ENCODE measurements at places on chromosomes 2 and 18.
A peak's percentile ranks its signal among the peaks of the same experiment; 100 is the strongest.

- no peak for DNase-seq
These were observed 138.4 kb upstream of the RIOK3 start for GRCh38 chr18:23314672-23315071.

DNA sequence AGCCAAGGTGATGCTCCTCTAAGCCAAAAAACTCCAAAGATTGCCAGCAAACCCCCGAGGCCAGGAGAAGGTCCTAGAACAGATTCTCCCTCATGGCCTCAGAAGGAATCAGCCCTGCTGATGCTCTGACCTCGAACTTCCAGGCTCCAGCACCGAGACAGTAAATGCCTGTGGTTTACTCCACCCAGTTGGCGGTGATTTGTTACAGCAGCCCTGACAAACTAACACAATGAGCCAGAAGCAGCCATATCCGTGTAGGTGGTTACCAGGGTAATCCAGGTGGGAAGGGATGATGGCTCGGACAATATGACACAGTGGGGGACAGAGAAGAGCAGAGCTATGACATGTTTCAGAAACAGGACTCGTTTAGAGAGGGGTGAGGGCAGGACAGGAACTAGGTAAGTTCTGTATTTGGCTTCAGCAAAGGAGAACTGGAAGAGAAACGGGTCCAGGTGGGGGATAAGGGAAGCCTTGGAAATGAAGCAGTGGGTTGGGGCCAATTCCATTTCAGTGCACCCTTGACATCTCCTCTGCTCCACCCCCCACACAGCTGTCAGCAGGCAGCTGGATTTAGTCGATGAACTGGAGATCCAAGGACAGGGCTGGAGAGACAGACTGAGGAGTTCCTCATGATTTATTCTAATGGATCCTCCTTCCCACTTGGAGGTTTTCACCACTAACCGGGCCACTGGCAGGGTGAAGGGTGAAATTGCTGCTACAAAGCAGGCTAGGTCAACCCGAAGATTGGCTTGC lies 179.7 kb upstream of the SH3BP4 start:
- no peak for DNase-seq

- no peak for DNase-seq
These were observed 928.7 kb downstream of the SLC4A3 start for GRCh38 chr2:220555961-220556630.

- DNase-seq: peak; percentile 44
These were observed 266.5 kb downstream of the NEDD4L start for GRCh38 chr18:58310517-58310916.

DNA sequence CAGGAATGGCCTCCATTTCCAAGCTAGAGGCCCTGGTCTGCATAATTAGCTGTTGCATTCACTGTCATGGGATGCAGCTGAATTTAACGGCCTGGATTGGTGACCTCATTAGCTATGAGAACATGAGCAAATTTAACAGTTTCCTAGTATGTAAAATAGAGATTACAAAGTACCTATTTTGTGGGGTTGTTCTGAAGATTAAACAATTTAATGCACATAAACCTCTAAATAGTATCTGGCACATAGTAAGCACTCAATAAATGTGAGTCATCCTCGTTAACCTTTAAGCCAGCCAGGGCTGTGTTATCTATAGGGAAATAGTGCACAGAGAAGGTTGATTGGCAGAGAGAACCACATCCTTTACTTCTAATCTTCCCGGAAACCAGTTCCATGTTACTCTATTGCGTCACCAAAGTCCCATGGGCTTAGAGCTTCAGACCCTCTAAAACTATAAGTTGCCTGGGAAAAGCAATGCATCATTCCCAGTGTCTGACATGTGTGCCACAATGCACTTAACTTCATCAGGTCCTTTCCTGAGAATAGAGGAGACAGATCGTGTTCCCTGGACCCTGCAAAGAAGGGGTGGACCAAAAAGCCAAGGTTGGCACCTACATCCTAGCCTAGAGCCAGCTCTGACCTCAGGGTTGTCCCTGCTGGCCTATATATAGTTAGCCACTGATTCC lies 196.5 kb downstream of the LNPK start:
- DNase-seq: no peak

DNA sequence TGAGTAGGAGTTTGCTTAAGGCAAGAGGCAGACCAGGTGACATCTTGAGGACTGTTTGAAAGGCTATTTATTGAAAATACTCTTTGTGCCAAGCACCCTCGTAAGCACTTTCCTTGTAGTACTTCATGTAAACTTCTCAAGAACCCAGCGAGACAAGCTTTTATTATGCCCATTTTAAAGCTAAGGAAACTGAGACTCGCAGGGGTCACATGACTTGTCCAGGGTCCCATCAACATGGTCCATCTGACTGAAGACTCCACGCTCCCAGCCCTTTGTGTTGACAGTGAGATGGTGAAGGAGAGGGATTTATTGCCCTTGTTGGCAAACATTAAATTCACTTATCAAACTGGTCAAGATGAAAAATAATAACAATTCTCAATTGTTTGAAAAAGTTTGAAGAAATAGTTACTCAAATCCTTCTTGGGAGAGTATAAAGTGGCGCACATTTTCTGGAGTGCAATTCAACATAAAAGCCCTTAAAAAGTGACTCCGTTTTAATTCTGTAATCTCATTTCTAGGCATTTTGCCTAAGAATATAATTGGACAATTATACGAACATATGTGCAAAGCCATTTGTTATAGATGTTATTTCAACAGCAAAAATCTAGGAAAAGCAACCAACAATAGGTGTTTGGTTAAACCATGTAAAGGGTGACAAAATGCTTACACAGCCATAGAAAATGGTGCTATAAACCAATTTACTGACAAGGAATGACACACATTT lies 270.5 kb upstream of the NCKAP5 start:
- DNase-seq: no peak

DNA sequence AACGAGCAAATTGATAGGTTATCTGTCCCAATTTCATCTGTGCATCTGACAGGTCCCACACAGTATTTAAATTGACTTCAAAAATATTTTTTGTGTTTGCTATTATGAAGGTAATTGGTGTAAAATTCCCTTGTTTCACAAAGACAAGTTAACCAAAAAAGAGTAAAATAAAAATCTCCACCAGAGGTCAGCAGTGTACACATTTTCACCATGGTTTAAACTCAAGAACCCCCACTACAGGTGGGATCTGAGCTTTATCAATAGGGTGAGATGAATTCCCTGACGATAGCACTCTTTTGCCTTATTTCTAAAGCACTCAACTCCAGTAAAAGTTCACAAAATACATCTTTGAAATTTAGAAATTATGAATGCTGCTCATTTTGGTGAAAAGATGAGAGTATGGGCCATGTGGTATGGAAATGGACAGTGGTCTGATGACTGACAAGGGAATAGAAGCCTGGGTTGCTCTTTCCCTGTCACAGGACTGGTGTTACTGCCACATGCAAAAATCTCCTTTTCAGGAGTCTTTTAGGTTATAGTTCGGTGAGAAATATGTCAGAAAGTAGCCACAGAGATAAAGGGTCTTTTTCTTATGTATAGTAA lies 68.0 kb downstream of the SERPINB8 start:
- DNase-seq: peak; percentile 12

DNA sequence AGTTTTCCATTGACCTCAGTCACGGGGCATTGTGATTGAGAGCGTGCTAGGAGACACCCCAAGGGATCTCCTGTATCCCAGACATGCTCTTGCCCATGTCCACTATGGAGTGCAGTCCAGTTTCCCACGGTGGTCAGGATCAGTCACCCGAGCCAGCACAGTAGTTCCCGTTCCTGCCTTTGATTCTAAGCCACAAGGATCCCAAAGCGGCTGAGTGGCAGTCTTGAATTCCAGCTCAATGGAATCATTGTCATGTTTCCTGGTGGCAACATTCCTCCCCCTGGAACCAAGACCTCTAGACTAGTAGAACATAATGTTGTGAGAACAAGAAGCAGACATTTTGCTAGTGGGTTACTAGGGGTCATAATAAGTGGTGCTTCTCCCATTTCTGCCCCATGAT lies 154.3 kb downstream of the SEPTIN10 start:
- no peak for DNase-seq

GRCh38 chr2:7356909-7357584 lies 439.8 kb downstream of the RNF144A start:
- no peak for DNase-seq

- no peak for DNase-seq
These were observed 58.7 kb downstream of the GNAL start for GRCh38 chr18:11747731-11748130.

DNA sequence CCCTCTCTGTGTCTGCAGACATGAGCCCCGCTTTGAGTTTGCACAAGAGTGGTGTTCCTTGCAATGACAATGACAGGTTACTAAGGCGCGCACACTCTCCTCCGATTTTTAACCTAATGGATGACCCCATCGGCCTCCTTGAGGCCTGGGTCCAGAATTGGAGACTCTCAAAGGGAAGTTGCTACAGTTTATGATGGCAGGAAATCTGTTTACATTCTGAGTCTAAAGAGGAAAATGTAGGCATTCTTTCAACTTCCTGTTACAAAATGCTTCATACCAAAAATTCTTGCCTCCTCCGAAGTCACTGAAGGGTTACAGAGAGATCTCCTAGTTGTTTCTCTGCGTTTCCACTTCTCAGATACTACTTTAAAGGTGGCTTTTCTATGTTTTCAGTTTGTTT lies 225.3 kb upstream of the AGAP1 start:
- no peak for DNase-seq

GRCh38 chr2:197124639-197125390 lies 185.8 kb downstream of the ANKRD44 start:
- no peak for DNase-seq

DNA sequence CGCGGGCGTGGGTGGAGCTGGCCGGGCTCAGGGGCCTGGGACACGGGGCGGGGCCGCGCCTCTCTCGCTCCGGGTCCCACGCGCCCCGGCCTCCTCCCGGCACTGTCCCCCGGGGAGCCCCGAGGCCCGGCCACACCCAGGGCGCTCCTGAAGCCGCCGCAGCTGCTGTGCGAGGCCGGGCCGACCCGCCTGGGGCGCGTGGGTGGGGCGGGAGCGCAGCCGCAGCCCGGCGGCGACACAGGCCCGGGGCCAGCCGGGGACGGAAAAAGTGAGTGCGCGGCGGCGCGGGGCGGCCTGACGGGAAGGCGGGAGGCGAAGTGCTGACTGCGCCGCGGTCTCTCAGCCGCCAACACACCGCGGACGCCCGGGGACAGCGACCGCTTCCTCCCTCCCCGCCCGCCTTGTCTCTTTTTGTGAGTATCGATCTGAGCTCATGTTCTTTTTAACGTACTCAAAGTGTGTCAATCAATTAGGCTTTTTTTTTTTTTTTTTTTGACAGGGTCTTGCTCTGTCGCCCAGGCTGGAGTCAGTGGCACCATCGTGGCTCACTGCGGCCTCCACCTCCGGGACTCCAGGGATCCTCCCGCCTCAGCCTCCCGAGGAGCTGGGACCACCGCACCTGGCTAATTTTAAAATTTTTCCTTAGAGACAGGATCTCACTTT lies 14.5 kb downstream of the PDCD1 start:
- peak; percentile 71 for DNase-seq

Data from CD4-positive, alpha-beta T cell treated with Interleukin-15 for 4 hours (primary cell).